NCI-H1417 treated with DMSO at 0.1 percent for 48 hours (cell line): ENCODE measurements at places on chromosomes 3 and 15.

DNA sequence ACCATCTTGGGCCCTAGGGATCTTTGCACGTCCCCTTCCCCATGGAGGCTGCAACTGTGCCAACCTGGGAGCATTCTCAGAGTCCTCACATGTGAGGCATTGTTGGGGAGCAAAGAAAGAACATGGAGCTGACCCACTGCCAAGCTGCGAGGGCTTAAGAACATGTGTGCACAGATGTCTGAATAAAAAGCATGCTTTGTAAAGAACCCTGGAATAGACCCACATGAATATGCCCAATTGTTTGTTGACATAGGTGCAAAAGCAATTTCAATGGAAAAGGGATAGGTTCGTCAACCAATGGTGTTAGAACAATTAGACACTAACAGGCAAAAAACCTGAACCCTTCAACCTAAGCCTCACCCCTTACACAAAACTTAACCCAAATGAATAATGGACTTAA lies 9.3 kb downstream of the PGPEP1L start:
- no peak for DNase-seq

DNA sequence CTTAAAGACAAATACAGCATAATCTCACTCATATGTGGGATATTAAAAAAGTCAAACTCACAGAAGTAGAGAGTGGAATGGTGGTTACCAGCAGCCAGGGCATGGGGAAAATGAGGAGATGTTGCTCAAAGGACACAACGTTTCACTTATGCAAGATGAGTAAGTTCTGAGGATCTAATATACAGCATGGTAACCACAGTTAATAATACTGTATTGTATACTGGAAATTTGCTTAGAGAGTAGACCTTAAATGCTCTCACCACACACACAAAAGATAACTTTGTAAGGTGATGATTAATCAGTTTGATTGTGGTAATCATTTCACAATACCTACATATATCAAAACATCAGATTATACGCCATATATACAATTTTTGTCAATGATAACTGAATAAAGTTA lies 60.0 kb downstream of the MYH15 start:
- DNase-seq = no peak

DNA sequence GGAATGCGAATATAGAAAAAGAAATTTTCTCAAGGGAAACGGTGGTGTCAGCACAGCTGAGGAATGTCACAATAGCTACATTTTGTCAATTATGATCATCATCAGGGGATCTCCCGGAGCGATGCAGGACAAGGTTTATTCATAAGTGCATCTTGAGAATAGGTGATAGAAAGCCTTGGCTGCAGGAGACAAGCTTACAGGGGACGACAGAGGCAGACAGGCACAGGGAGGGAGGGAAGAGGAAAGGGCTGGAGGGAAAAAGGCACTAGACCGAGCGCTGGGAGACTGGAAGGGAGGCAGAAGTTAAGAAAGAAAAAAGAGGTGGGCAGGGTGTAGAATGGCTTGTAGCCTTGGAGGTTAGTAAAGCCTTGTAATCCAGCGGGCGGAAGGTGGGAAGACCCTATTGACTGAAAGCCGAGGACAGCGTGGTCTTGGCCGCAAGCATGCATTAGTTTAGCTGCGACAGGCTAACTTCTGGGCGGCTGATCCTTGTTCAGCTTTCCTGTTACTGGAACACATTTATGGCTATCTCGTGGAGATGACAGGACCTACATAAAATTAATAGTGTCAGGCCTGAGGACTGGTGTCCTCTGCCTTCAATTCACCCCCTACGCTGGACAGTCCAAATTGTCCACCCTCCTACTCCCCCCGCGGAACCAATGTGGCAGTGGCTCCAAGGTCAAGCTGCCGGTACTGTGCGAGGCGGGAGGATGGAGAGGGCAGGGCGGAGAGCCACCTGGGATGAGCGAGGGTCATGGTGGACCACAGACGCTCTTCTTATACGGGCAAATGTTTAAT lies 1.4 kb upstream of the NECTIN3 start:
- DNase-seq = no peak

DNA sequence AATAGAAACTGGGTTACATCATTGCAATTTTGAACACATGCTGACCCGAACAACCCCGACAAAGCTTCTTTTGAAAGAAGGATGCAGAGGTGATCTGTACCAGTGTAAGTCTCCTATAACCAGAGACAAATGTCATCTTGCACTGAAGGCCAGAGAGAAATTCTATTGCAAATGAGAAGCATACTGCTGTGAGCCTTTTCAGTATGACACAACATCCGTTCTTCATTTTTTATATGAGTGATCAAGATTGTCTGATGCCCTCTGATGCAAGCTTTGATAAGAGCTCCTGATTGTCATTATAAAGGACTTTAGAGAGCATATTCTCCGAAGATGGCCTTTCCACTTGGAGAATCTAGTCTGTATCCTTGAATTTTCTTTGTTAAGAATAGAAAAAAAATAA lies 36.9 kb downstream of the PCOLCE2 start:
- DNase-seq = no peak

DNA sequence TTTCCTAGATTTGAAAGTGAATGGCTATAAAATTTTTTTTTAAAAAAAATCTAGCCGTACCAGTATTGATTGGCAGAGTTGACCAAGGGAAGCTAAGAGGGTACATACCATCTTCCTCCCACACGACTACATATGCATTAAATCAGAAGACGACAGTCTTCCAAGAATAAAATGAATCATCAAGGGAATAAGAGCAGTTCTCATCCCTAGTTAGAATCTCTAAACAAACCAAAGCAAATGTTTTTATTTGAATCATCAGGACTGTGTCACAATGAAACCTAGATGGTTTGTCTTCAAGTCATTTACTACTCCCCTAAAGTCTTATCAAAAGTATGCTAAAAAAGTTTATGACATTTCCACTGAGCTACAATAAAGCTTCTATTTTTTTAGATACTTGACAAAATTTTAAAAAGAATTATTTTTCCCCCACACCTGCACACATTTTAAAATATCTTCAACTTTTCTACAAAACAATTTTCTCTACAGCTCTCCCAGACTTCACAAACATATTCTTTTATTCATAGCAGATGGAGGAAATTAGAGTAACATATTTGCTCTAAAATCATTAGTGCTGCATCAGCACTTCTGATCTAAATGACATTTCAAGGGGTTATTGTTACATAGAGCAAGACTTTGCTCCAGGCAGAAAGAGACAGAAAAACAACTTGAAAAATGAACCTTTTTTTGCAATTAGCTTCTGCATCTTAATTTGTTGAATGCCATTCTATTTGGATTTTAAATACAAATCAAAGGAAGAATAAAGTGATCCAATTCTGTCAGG lies 547.1 kb downstream of the FHIT start:
- no peak for DNase-seq

DNA sequence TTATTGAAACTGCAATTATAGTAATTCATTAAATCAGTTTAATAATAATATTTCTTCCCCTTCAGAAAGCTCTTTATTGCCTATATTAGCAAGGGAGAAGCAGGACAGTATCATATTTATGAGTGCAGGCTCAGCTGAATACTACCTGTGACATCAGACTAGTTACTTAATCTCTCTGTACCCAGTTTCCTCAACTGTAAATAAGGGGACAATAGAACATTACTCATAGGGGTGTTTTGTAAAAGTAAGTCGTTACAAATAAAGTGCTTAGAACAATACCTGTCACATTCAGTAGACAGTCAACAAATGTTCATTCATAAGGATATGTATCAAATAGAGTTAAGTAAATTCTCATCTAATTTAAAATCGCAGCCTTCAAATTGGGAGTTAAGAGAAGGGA lies 12.1 kb upstream of the VPS39 start:
- DNase-seq = no peak

- no peak for DNase-seq
Measured at GRCh38 chr3:88059380-88060170, 520 bp downstream of the ZNF654 start.

GRCh38 chr3:158773845-158774830 lies 27.7 kb upstream of the MFSD1 start:
- no peak for DNase-seq

- DNase-seq = no peak
Measured at GRCh38 chr15:52551762-52552161, 17.1 kb downstream of the ARPP19 start.
